ENCODE measurements at places on chromosomes 1 and 21.

- DNase-seq, result peak; percentile 40
Observed at GRCh38 chr1:93814059-93814794, 64.8 kb downstream of the DNTTIP2 start.

- DNase-seq, result no peak
Observed at GRCh38 chr21:42619841-42620240, 33.6 kb upstream of the PDE9A start.

GRCh38 chr1:11990303-11991032, 10.2 kb downstream of the MFN2 start:
- no peak for DNase-seq

GRCh38 chr1:214318356-214318755, 37.4 kb downstream of the SMYD2 start:
- DNase-seq, result no peak

DNA sequence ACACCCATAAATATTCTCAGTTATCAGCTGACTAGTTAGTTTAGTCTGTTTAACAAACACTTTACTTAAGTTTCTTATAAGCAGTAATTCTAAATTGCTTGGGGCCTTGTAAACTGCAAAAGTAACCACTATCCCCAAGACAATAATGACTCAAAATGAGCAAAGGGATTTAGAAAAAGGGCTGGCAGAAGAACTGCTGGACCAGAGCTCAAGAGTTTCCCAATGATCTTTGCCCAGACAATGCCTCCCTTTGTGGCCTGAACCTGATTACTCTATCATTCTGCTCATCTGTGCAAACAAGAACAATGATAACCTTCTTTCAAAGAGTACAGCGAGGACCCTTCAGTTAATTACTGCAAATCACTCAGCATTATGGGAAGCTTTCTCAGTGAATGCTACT, 123.5 kb downstream of the TIAM1 start:
- DNase-seq, result no peak

DNA sequence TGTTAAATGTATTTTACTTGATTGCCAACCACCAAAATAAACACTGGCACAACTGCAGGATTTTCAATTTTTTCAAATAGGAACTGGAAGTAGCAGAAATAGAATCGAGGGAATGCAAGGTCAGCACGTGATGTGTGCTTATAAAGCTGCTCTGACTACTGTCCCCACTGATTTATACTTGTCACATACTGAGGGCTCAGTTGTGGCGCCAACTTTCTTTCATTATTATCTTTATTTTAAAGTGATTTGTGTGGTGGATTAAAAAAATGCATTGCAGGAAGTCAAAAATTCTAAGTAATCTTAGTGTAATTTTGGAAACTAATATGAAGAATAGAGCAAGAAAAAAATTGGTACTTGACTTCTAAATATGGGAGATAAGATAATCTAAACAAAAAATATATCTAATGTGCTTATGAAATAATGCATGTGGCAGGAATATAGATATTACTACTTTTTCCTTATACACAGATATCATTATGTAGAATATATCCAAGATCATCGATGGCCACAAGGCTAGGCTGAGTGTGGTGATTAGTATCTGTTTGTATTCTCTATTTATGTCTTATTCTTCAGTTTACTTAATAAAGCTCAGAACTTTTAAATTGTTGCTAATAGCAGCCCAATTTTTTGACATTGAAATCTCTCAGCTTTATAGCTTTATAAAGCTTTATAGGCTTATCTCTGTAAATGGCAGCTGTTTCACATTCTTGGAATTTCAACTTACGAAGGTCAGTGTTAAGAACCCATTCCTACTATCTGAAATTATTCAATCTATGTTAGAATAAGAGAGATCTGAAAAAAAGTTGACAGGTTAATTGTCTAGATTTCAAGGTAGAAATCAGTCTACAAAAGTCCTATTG, 404.5 kb upstream of the ADAMTS5 start:
- DNase-seq, result no peak

DNA sequence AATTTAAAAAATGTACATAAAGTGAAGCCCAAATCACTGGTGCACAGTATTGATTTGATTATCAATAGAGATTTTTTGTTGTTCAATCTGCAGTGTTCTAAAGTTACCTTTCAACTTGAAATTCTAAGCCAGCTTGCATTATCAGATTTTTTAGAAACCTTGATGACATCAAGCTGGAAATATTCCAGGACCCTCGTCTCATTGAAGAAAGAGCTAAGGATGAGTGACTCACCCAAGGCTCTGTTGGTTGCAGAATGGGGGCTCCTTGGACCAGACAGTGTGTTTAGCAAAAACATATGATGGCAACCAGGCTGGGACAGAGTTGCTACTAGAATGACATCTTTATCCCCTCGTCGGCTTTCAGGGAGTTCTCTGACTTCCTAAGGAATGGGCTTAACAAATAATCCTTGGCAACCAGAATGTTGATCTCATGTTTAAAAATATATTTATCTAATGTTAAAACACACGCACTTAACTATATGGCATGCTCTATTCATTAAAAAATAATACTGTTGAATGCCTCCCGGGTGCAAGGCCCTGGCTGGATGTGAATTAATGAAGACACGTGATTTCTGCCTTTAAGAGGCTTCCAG, 79.7 kb downstream of the RUNX3 start:
- DNase-seq, result no peak

GRCh38 chr1:43936431-43937151, 3.0 kb downstream of the ARTN start:
- no peak for DNase-seq

DNA sequence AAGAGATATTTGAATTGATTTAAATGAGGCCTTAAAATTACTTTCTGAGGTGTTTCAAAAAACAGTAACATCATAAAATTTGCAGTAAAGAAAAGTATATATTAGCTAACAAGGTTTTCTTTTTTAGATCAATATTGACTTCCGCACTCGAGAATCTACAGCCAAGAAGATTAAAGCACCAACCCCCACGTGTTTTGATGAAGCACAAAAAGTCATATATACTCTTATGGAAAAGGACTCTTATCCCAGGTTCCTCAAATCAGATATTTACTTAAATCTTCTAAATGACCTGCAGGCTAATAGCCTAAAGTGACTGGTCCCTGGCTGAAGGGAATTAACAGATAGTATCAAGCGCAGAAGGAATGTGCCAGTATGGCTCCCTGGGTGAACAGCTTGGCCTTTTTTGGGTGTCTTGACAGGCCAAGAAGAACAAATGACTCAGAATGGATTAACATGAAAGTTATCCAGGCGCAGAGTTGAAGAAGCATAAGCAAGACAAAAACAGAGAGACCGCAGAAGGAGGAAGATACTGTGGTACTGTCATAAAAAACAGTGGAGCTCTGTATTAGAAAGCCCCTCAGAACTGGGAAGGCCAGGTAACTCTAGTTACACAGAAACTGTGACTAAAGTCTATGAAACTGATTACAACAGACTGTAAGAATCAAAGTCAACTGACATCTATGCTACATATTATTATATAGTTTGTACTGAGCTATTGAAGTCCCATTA, 3.6 kb downstream of the RGS1 start:
- peak; percentile 27 for DNase-seq

- no peak for DNase-seq
Observed at GRCh38 chr1:77413541-77414335, 131.9 kb downstream of the AK5 start.

DNA sequence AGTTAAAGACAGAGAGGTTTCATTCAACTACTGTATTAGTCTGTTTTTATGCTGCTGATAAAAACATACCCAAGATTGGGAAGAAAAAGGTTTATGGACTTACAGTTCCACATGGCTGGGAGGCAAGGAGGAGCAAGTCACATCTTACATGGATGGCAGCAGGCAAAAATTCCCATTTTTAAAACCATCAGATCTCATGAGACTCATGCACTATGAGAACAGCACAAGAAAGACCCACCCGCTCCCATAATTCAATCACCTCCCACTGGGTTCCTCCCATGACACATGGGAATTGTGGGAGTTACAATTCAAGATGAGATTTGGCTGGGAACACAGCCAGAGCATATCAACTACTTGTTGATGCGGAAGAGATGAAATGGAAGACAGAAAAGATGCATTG, 9.2 kb downstream of the GPR161 start:
- no peak for DNase-seq
